NCI-H1930 (cell line): ENCODE measurements at places on chromosomes 5 and 9.

- DNase-seq = no peak
Observed at GRCh38 chr9:89635816-89636215, 31.0 kb downstream of the GADD45G start.

GRCh38 chr5:6686915-6687409 lies 26.3 kb upstream of the TENT4A start:
- DNase-seq = no peak

DNA sequence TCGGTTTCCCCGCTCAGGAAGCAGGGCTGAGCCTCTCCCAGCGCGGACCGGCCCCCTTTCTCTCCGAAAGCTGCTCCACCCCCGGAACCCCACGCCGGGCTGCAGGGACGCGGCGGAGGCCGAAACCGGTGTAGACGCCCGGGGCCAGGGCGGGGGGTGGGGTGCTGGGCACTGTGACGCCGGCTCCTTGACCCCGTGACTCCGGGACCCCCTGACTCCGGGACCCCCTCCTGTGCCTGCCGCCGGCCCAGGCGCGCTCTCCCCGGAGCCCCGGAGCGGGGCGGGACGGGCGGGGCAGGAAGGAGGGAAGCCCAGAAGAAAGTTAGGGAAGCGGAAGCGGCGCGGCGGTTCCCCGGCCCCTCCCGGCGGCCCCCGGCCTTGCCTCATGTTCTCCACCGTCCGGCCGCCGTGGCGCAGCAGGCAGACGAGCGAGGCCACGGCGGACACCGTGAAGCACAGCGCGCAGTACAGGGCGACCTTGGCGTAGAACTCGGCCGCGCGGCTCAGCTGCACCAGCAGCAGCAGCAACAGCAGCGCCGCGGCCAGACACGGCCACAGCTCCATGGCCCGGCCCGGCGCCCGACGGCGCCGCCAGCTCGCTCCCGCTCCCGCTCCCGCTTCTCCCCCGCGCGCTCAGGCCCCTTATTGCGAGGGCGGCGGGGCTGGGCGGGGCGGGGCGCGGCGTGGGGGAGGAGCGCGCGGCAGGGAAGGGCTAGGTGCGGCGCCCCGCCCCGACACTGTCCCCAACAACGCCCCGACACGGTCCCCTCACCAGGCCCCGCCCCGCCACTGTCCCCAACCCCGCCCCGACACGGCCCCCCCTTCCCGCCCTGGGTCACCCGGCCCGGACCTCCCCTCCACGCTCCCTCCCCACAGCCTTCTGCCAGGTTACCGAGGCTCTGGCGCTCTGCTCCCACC lies at the start of gene AGPAT2:
TSS of gene AGPAT2 (minus strand) at position 664 of the 918 bp plus-strand sequence. CDS start at position 564, 100 bp downstream.
- no peak for DNase-seq

- DNase-seq = no peak
Observed at GRCh38 chr5:74319076-74319475, 321.5 kb downstream of the ENC1 start.

DNA sequence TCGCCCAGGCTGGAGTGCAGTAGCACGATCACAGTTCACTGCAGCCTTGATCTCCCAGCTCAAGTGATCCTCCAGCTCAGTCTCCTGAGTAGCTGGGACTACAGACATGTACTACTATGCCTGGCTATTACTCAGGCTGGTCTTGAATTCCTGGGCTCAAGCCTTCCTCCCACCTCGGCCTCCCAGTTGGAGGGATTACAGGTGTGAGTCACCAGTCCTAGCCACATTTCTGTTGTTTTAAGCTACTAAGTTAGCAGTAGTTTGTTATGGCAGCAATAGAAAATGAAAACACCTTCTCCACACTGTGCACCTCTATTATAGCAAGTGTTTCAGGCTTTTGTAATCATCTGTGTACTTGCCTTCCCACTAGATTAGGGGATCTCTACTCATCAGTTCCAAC lies 588.9 kb upstream of the TLE4 start:
- no peak for DNase-seq

DNA sequence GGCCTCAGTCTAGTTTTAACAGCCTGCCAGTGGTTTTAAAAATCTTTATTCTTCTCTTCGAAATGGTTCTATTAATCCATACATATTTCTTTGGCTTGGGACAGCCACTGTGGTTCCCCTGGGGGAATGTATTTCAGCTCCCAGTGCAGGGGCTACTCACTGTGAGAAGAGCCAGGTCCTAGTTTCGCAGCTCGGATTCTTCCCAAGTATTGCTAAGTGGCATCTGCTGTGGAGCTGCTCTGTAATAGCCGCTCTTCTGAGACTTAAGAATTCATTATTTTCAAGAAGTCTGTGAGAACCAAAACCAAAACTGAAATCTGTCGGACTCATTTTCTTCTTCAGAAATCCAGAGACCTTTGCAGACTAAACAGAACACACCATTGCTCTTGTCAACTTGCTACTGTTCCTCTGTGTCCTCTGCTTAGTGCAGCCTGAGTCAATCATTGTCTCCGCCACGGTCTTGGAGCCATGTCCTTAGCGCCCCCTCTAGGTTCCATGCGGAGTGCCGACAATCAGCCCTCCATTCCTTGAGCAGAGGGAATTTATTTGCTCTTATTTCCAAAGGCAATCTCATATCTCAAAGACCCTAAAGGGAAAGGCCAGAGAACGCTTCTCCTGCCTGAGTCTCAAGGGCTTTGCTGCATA lies 478.2 kb downstream of the SPATA31D1 start:
- DNase-seq = no peak

GRCh38 chr9:122445155-122445749 lies 32.5 kb downstream of the OR1J1 start:
- no peak for DNase-seq

DNA sequence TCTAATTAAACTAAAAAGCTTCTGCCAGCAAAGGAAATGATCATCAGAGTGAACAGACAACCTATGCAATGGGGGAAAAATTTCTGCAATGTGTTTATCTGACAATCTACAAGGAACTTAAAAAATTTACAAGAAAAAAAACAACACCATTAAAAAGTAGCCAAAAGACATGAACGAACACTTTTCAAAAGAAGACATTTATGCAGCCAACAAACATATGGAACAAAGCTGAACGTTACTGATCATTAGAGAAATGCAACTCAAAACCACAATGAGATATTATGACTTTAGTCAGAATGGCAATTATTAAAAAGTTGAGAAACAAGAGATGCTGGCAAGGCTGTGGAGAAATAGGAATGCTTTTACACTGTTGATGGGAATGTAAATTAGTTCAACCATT lies 530.4 kb upstream of the DAB2 start:
- DNase-seq = no peak

DNA sequence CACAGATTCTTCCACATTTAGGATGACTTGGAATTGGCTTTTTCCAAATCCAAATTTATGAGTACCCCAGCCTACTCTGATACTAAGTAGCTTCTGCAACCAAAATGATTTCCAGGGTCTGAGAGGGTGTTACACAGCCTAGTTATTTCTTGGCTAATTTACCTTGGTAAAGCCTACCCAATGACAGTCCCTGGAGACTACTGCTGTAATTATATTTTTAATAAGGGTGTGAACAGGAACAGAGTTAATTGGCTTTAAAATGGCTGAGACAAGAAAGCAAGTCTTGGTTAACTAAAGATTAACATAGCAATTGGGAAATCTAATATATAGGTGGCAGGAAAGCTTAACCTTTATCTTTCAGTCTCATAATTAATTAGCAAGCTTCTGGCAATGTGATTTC lies 9.3 kb downstream of the PRLR start:
- no peak for DNase-seq

GRCh38 chr5:161312882-161313281 lies 233.6 kb downstream of the GABRB2 start:
- no peak for DNase-seq

DNA sequence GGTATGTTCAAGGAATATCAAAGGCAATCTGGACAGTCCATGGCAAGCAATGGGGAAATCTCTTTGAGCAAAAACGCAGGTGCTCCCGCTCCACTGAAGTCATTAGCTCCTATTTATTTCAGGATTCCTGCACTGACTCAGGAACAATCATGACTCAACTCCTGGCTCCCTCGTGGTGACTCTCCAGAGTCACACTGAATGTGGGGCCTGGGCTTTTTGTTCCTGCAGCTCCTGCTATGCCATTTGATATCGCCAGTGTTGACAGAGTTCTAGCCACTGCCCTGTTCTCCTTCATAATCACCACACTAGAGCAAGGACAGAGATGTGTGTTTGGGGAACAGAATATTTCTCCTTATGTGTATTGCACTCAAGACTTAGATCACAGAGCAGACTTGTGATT lies 187.2 kb upstream of the ZNF462 start:
- DNase-seq = no peak

GRCh38 chr5:43037636-43038495 lies 2.3 kb downstream of the ANXA2R start:
- no peak for DNase-seq

- DNase-seq = no peak
Observed at GRCh38 chr5:79488058-79488457, 25.9 kb downstream of the HOMER1 start.

- no peak for DNase-seq
Observed at GRCh38 chr5:173812811-173813550, 75.2 kb upstream of the CPEB4 start.

GRCh38 chr9:2289263-2289662 lies 274.1 kb downstream of the SMARCA2 start:
- DNase-seq = no peak

- no peak for DNase-seq
Observed at GRCh38 chr5:159061834-159062474, 37.8 kb downstream of the EBF1 start.

DNA sequence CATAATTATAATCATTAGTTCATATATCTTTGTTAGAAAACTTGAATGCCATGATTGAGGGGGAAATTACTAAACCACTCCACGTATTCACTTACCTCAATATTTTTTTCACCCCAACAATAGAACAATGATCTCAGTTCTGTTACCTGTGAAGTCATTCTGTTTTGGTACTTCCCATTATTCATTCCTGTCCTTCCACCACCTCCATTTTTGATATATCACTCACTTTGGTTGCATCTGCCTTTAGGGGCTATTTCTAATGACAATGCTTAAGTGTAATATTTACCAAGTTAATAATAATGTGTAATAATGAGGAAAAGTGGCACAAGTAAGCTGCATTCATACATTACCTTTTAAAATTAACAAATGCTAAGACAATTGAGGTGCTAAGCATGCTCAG lies 218.4 kb downstream of the SPATA31D1 start:
- DNase-seq = no peak

DNA sequence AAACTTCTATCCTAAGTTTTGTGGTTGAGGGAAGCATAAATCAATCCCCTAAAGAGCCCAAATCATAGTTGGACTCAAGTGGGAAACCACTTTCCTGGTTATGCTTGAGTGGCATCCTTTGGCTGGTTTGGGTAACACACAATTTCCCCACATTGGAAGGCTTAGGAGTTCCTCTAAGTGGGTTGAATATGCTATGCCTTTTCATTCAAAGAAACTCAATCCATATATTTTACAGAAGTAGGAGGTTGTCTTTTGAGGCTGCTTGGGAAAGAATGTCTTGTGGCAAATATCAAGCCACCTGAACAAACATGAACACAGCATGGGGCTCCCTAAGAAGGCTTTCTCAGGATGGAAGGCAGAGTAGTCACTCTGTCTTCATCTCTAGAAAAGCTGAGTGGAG lies 121.1 kb downstream of the SPATA31D1 start:
- no peak for DNase-seq

GRCh38 chr5:32984851-32985610 lies 273.9 kb downstream of the NPR3 start:
- no peak for DNase-seq

DNA sequence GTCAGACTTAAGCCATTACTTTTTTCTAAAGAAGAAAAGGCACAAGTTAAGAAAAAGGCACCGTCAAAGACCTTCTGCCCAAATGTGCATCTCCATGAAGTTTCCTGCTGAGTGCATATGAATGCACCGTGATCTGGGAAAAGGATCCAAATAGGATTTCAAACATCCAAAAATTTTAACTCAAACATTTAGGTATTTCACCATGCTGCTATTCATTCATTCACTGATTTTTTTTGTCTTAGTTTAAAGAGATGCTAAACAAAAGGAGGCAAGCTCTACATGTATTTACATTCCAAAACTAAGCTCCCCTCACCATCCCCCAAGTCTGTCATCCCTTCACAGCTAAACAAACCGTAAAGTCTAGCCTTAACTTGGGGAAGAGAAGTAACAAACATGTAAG lies 291.9 kb downstream of the ARL15 start:
- no peak for DNase-seq

- no peak for DNase-seq
Observed at GRCh38 chr5:22896152-22896551, 43.0 kb upstream of the CDH12 start.

GRCh38 chr9:10855847-10856246 lies 243.0 kb upstream of the PTPRD start:
- DNase-seq = no peak

DNA sequence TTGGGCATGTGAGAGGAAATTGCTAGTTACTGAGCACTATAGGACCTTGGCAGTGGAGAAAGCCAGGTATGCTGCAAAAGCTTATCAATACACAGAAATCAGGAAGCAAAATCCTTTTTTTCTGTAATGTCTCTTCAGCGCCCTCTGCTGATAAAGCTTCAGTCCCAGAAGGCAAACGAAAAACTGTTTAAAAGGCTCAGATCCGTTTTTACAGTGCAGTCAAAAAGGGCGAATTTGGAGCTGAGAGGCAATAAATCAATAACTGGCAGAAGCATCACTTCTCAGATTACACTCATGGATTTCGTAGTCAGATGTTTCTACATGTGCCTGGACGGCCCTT lies 1.1 kb upstream of the MAN2A1 start:
- DNase-seq = peak; percentile 9

GRCh38 chr5:90386099-90386710 lies 23.4 kb downstream of the CETN3 start:
- DNase-seq = no peak

- DNase-seq = no peak
Observed at GRCh38 chr9:75148561-75148960, 60.2 kb downstream of the OSTF1 start.

- DNase-seq = no peak
Observed at GRCh38 chr5:150271923-150272322, 17.6 kb downstream of the CAMK2A start.

GRCh38 chr9:90078988-90079421 lies 474.2 kb downstream of the GADD45G start:
- no peak for DNase-seq
